ENCODE measurements at places on chromosomes 7 and 10.
A peak's percentile ranks its signal among the peaks of the same experiment; 100 is the strongest.

DNA sequence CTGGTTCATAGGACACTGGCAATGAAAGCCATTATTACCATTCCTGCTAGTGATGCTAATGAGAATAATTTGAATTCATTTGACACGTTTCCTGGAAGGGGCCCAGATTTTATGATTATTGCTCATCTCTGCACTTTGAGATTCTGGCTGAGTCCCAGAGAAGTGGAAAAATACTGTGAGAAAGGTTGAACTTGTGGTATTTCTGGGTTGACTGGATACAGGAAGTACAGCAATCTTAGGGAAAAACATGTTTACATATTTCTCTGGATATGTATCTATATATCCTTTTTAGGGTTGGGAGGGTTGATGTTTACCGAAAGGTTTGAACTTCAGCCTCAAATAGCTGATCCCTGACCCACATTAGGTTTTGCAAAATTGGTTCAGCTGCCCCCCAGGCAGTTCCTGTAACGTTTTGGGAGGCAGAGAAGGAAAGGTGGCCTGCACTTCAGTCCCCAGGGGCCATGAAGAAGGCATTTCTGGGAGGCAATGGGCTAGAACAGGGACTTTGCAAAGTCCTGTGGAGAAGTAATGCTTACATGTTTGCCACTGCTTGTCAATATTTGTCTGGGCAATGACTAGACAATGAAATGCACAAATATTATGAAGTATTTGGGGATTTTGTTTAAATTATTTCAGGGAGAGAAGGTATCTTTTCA, 253.7 kb upstream of the PITRM1 start:
- no peak for DNase-seq

GRCh38 chr10:26474026-26474425, 35.9 kb downstream of the APBB1IP start:
- DNase-seq = no peak

DNA sequence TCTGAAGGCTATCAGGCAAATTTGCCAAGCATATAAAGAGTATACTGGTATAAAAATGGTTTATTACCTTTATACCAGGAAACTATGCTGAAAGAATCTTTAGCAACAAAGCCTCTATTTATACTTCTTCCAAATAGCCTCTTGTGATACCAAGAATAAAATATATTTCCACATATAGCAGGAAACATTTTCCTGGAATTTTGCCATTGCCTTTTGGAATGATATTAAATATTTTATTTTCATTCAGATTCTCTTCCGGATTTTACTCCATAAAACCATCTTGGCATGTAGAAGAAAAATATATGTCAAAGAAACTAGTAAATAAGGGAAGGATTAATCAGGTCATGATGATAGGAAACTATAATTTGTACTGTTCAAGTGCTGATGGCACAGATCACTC, 17.7 kb downstream of the SOSTDC1 start:
- DNase-seq = no peak

DNA sequence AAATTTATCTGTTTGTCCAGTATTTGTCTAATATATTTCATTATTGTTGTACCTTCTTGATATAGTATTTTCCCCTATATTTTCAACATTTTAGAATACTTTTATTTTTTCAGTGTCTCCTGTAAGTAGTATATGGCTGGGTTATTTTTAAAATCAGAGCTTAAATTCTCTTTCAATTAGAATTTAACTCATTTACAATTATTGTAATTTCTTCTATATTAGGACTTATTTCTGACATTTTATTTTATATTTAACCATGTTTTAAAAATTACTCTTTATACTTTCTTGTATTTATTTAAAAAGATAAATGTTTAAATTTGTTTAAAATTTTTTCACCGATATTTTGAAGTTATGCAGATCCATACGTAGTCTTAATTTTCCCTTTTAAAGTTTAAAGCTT, 220.0 kb upstream of the NPVF start:
- DNase-seq = no peak

GRCh38 chr7:81339946-81340345, 421.1 kb upstream of the SEMA3C start:
- DNase-seq = no peak

- DNase-seq = no peak
Observed at GRCh38 chr10:32937911-32938424, 20.1 kb downstream of the ITGB1 start.

GRCh38 chr10:48444266-48444665, 137.8 kb downstream of the MAPK8 start:
- DNase-seq = no peak

DNA sequence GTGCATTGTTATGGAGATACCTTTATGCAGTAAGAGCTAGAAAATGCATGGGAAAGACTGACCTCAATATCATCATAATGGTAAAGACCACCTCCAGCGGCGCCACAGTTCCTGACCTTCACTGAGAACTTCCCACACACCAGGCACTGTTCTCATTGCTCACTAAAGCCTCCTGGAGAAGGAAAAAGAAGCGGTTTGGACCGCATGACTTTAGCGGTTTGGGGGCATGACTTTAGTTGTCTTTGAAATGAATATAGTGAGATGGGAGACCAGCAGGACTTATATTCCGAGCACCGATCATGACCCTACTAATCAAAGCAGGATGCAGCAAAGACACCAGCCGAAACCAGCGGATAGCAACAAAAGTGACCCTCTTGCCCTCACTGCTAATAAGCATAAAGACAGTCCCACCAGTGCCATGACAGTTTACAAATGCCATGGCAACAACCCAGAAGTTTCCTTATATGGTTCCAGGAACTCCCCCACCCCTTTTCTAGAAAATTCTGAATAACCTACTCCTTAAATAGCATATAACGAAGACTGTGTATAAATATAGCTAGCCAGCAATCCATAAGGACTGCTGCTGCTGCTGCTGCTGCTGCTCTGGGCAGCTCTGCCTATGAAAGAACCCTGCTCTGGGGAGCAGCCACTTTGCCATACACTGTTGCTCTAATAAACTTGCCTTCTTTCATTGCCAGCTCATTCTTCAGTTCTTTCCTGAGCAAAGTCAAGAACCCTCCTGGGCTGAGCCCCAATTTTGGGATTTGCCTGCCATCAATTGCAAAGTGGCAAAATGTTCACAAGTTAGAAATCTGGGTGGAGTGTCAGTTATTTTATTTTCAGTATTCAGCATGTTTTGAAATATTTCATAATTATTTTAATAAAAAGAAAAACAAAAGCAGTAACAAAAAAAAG, 694.1 kb downstream of the SUGCT start:
- no peak for DNase-seq

GRCh38 chr10:52741851-52742250, 30.7 kb downstream of the MBL2 start:
- no peak for DNase-seq

DNA sequence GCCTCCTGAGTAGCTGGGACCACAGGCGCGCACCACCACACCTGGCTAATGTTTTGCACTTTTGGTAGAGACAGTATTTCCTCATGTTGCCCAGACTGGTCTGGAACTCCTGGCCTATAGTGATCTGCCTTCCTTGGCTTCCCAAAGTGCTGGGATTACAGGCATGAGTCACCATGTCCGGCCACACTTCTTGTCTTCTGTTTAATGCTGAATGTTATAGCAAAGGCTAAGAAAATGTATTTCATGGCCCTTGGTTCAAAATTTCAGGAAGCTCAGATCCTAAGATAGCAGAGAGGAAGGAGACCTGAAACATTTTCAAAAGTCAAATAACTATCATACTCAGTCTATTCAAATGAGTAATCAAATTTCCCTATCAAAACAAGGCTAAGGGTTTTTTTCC, 229.6 kb downstream of the BAMBI start:
- no peak for DNase-seq

DNA sequence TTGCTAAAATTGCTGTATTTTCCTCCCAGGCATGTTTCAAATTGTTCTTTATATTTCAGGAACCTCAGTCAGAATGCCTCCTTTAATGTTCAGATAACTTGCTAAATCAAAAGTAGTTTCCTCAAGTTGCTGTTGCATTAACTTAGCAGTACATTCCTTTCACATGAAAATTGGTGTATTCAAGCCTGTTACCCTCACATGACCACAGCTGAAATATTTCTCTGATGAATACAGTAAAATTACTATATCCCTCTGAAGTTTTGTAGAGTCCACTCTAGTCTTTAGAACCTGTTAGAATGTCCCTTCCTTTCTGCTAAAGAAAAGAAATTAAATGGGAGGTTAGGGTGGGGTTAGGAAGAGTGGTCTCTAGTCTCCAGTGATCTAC, 24.5 kb upstream of the C1GALT1 start:
- DNase-seq = no peak

DNA sequence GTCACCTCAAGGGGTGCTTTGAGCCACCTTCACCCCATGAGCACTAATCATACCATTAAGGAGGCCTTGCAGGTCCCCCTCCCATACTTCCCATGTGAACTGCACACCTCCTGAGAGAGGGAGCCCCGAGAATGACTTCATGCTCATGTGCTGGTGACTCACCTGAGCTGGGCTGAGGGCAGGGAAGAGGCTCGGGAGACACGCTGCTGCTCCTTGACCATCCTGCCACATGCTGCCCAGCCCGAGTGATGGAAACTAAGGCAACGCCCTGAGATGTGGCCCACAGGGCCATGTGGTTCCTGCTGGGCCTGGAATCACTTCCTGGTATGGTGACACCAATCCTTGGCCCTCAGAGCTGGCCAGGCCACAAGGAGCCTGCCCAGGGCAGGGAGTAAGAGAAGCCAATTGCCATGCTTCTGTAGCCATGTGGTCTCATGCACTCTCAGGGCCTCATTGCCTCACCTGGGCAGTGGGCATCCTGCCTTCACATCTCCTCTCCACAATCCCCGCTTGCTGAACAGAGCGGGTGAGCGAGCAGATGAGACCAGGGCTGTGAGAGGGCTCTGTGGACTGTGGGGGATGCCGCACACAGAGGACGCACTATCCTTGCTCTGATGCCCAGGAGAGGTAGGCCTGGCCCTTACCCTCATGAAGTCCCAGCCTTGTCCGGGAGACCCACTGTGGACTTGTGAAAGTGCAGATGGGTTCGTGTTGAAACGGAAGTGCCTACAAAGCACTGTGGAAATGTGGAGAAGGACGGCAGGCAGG, 18.3 kb upstream of the PPIF start:
- DNase-seq = no peak

- no peak for DNase-seq
Observed at GRCh38 chr10:30991647-30992011, 40.0 kb downstream of the ZNF438 start.

DNA sequence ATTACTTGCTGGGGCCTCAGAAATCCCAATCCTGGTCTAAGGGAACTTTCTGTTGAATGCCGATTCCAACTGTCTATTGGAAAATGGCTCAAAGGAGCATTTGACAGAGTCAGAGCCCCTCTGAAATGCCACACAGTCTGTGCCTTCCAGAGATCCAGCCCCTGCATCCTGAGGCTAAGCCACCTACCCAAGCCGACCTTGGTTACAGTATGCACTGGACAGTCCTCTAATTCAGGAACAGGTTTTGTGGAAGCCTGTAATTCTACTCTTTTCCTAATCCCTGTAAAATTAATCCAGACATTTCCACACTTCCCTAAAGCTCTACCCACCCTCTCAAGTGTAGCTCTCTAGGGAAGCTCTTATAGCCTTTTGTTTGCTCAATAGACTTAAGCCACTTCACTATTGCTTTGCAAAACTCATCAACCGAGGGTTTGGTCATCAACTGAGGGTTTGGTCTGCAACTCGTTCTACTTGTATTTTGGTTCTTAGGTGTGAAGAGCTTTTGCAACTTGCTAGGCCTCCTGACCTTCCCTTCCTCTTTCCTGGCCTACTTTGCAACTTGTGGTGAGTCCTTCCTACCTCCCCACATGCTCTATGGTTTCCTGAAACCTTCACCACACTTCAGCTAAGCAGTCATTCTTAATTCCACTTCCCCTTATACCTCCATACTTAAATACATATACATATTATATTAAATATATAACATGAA, 364.8 kb downstream of the SFMBT2 start:
- no peak for DNase-seq

- DNase-seq = no peak
Observed at GRCh38 chr7:84297616-84298015, 103.0 kb upstream of the SEMA3A start.

DNA sequence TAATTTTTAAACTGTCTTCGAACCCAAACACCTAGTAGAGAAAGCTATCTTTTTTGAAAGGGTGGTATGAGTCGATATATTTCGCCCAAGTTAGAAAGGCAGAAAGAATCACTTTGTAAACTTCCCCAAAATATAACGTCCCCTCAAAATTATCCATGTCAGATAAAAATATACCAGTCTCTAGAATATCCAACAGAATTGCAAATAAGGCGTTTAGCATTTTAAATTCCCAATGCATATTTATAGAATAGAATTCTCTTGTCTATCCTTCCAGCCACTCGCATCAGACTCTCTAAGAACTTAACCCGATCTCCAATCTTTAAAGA, 2.1 kb downstream of the CTBP2 start:
- DNase-seq = no peak

- DNase-seq = peak; percentile 25
Observed at GRCh38 chr7:129989466-129989865, 36.7 kb upstream of the UBE2H start.

DNA sequence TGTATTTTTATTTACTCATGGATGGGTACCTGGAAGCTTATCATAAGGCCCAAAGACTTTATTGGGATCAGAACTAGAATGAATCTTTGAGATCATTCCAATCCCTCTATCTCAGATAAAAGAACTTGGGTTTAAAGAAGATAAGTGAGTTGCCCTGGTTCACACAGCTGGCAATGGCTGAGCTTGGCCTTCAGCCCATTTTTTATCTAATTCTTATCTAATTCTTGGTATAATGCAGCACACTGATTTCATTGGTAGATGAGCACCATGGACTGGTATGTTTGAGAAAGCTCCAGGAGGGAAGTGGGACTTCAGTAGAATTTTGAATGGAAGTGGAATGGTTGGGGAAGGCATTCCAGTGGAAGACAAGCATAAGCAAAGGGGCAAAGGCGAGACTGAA, 558.9 kb downstream of the REEP3 start:
- no peak for DNase-seq

GRCh38 chr10:102564209-102564834, 60.5 kb downstream of the SUFU start:
- DNase-seq = no peak

DNA sequence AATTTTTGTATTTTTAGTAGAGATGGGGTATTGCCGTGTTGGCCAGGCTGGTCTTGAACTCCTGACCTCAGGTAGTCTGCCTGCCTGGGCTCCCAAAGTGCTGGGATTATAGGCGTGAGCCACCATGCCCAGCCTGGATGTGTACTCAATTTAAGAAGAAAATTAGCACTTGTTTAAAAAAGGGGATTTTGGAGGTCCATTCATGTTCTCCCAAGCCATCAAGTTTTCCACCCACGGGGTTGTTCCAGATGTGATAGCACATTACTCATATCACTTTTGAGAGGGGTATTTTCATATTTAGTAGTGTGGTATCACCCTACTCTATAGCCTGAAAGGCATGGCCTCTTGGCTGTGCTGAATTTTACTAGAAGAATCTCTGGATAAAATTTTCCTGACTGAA, 10.5 kb upstream of the SLC26A3 start:
- DNase-seq = no peak

- DNase-seq = no peak
Observed at GRCh38 chr7:129767120-129768015, 155.8 kb downstream of the NRF1 start.

GRCh38 chr10:73655257-73655989, 406 bp downstream of the SYNPO2L start:
- no peak for DNase-seq

Measured in activated CD8-positive, alpha-beta memory T cell treated with anti-CD3 and anti-CD28 coated beads for 48 hours (primary cell).